ENCODE measurements at places on chromosomes 6 and 20. TPM values are rescaled to one million over a fixed set of nuclear protein-coding genes. Genes with fewer than 3 reads are reported as not detected.

- DNase-seq: no peak
Observed at GRCh38 chr20:59157961-59158541, 5.6 kb upstream of the ZNF831 start.

DNA sequence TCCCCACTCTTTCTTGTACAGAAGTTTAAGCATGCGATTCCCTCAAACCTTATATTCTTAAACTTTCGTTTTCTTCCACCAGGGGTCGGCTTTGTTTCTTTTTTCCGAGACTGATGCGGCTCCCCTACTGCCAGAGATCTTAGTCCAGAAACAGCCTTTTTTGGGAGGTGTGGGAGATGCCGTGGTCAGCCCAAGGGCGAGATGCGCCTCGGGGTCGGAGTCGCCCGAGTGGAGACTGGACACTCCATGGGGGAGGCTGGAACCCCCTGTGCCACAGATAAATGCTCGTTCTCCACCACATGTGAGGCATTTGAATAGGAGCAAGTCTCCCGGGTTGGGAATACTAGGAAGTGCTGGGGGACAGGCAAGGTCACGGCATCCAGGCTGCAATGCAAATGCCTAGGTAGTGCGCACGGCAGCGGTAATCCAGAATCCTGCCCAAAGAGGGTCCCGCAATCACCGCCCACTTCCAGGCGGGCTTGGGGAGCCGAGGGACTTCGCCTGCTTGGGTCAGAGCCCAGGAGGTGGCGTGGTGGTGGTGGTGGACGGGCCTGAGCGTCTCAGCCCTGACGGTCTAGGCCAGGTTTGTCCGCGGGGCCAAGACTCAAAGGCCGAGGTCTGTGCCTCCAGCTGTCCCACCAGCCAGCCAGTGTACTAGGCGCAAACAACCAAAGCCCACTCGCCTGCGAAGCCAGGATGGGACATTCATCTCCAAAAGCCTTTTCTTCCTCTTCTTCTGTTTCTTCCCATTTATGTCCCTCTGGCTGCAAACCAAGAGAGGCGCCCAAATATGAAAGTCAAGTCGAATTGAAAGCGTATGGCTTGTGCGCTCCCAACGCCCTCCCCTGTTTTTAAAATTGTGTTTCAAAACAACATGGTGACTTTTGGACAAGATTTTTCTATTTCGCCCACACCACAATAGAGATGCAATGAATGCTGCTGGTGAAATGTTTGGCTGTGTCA is 39.3 kb upstream of the OSTM1 start:
- no peak for DNase-seq

- DNase-seq: no peak
Observed at GRCh38 chr6:113318575-113318917, 538.6 kb upstream of the MARCKS start.

DNA sequence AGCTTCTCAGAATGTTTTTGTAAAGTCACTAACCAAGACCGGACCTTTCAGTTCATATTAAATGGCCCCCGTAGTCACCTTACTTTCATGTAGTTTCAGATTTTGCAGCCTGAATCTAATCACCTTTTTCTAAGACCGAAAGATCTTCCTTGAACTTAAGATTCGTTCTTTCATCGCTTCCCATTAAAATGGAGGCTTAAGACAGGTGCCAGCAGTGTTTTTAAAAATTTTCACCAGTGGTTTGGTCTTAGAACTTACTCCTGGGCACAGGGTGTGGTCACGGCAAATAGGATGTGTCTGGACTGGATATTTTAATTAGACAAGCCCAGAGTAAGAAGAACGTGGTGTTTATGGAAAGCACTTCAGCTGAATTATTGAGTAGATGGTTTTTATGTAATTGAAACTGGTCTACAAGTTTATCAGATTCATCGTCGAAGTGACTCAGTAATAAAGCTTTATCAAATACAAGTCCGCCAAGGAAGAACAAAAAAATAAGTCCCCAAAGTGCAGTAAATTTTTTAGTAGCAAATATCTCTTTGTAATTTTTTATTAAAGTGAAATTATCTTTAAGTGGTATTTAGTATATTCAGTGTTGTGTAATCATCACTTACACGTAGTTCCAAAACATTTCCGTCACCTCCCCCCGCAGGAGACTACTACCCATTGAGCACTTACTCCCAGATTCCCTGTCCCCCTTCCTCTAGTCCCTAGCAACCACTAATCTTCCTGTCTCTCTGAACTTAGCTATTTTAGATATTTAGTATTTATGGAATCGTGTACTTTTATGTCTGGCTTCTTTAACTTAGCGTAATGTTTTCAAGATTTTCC is 868 bp downstream of the SRSF3 start:
- no peak for DNase-seq

- DNase-seq: peak; percentile 45
Observed at GRCh38 chr6:13485923-13486562, 1.4 kb downstream of the GFOD1 start.

- peak; percentile 90 for DNase-seq
Observed at GRCh38 chr20:50189681-50190250, 864 bp upstream of the CEBPB start.

DNA sequence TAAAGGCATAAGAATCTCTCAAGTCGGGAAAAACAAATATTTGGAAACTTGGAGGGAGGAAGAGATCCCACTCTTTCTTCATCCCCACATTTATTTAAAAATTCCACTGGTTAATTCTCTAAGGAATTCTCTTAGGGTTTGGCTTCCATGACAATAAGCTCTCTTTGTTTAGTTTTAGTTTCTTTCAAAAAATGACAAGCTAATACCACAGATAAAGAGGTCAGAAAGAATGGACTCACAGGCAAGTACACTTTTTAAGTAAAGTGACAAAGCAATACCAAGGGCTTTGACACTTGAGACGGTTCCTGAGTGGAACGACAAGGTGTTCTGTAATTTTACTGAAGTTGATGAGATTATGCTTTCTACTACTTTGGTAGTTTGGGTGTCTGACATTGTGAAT is 872.1 kb downstream of the PHF3 start:
- no peak for DNase-seq

PAK5 gene
- not detected for total RNA-seq

WASF1 gene
- total RNA-seq: 14.0 TPM

TRAPPC3L gene
- not detected for total RNA-seq

All from Peyer's patch (tissue), 4 donors.